Pulmonary artery endothelial cell (primary cell): ENCODE measurements at places on chromosomes 6 and 20.

DNA sequence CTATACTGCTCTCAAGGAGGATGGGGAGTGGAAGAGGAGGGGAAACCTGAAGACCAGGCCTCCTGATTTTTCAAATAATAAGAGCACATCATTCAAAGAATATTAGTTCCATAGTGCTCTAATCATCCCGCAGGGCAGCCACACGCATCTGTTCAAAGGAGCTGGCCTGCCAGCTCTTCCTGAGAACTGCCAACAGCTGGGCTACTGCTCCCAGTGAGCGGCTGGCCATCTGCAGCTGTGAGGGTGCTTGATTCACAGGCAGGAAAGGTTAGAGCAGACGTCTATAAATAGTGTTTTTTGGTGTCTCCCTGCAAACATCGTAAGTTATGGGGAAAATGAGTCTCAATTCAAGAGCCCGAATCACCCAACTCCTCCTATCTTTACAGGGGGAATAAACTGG, 17.3 kb downstream of the NSFL1C start:
- DNase-seq = no peak

GRCh38 chr6:31575335-31575901, at the start of gene TNF:
Gene TNF, plus strand, starts transcription at chr6:31575565. Its CDS starts 177 bp downstream, at chr6:31575742.
- no peak for DNase-seq

DNA sequence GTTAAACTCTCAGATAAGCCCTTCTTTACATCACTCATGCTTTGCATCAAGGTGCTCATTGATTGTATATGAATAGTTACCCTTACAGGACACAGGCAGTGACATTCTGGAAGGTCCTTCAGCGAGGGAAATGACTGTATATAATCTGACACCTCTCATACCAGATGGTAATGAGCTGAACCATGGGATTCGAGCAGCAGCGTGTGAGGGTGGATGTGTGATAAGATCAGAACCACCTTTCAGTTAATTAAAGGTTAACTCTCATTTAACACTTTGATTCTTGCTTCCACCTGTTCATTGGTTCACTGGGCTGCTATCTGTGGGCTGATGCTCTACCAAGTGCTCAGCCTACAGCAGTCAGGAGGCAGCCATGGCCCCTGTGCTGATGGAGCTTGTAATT, 24.2 kb downstream of the NEDD9 start:
- no peak for DNase-seq

DNA sequence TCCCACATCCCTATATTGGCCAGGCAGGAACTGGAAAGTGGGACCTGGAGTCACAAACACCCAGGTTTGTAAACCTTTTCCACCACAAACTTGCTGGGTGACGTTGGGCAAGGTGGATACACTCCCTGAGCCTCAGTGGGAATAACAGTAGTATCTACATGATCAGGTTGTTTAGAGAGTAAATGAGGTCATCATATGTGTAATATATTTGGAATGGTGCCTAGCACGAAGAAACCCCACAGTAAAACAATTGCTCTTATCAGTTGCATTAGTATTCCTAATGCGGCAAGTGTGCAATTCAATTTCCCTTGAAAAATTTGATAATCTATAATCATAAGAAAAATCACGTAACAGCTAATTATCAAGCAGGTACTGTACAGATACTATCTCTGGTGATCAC, 51.9 kb downstream of the HIVEP2 start:
- DNase-seq = no peak

GRCh38 chr6:44294832-44295791, 18.0 kb downstream of the AARS2 start:
- DNase-seq = no peak

DNA sequence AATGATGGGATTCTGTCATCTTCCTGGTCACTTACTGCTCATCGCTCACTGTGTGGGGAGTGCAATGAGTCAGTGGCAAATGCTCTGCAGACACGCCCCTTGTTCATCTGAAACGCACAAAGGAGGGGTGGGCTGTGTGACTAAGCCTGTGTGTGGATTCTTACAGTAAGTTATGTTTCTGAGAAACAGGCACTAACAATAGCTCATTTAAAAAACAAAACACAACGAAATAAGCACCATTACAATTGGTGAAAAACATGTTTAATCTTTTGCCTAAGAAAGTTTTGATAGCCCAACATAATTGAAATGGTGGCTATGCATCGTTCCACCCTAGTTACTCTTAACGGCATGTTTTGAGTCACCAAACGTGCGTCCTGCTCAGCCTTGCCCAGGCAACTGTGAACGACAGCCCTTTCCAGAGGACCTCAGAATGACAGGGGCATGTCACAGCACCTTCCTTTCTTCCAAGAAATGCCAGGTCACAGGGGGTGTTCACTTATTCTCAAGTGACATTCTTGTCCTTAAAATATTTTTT, 118.4 kb upstream of the SGK1 start:
- peak; percentile 97 for DNase-seq

- DNase-seq = no peak
Observed at GRCh38 chr20:10986586-10986985, 312.8 kb upstream of the JAG1 start.

GRCh38 chr6:132954936-132955335, 140.6 kb downstream of the RPS12 start:
- DNase-seq = no peak

DNA sequence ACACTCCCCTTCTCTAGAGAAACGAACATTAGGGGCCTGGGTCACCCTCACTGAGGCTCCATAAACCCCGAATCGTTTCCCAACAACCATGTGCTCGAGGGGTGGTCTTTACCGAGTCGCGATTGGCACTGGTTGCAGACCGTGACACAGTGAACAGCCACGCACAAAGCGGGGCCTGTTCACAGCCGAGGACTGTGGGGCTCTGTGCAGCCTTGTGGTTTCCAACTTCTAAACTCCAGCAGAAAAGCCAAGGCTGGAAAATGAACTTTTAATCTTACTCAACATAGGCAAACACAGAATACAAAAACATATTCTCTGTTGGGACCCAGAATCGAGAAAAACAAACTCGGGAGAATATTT, 19.0 kb downstream of the RRBP1 start:
- DNase-seq = no peak

DNA sequence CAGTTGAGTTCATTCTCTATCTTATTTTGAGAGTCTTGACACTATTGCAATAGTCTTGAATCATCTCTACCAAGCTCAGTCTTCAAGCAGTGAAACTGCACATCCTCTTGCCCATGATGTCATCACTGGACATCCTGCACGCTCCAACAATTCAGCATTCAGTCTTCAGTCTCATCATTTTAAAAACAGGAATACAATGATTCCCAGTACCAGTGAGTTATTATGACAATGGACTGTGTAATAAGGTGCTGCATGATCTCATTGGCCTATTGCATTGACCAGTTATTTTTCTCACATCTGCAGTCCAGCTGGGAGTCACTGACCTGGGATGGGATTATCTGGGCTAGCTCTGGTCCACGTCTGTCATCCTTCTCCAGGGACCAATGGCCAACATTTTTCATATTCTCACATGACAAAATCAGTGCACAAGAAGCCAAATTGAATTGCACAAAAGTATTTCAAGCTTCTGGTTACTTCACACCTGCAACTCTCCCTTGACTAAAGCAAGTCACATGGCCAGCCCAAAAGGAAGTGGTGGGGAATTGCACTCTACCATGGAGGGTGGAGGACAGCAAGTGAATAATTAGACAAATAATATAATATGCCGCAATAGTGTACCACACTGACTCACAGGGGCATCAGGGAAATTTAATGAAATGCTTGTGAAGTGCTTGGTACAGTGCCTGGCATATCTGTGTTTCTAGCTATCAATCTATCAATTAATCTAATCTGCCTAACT, 6.4 kb upstream of the CST2 start:
- no peak for DNase-seq

DNA sequence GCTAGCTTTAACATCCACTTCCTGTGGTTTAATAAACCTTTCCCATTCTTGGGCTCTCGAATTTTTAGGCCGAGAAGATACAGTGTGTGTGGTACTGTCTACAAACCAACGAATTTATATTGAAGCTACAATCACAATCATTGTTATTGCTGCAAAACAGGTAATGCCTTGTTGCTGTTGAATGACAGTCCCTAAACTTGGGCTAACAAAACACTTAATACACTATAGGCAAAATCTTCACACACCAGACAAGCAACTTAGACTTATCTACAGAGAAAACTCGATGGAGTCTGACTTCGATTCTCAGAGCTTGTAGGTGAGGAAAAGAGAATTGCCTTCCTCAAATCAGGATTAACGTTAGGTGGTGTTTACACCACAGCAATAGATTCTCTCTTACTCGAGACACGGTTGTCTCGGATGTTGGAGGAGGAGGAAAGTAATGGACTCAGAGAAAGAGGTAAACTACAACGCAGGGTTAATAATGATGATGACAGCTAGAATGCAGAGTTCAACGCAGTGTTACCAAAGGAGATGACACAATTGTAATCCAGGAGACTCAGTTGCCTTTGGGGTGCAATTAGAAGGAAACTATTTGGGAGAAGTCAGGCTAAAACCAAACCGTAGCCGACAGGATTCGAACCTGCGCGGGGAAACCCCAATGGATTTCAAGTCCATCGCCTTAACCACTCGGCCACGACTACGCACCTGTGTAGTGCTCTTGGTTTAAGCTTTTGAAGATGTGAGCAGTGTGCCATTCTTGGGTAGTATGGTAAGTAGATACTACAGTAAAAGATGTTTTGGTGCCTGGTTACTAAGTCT, 32.5 kb upstream of the ZNF184 start:
- DNase-seq = no peak

- peak; percentile 47 for DNase-seq
Observed at GRCh38 chr6:151254451-151255081, 14.8 kb downstream of the AKAP12 start.

GRCh38 chr20:17097603-17098002, 129.2 kb upstream of the PCSK2 start:
- DNase-seq = no peak

GRCh38 chr6:6820641-6821238, 232.2 kb downstream of the LY86 start:
- DNase-seq = no peak

- no peak for DNase-seq
Observed at GRCh38 chr6:86087954-86088353, 445.3 kb upstream of the SYNCRIP start.

DNA sequence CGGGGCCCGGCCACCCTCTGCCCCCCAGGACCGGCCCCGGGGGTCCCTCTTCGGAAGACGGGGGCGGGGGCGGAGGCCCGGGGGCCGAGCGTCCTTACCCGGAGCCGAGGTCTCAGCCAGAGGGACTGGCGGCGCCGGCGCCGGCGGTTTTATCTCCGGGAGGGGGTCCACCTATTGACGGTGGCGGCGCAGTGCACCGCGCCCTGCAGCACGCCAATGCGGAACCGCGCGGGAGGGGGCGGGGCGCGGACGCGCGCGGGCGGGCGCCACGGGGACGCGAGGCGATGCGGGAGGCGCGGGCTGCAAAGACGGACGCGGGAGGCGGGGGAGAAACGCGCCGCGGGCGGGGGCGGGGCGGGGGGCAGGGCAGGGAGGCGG, at the start of gene EEF1A2:
Gene EEF1A2 (minus strand): TSS at position 124 of the 378 bp plus-strand sequence. CDS start 1,320 bp downstream, outside the sequence.
- DNase-seq = no peak

GRCh38 chr6:56386717-56387116, 139.3 kb upstream of the COL21A1 start:
- DNase-seq = no peak

GRCh38 chr6:18209539-18210197, 54.4 kb downstream of the KDM1B start:
- DNase-seq = no peak

- no peak for DNase-seq
Observed at GRCh38 chr6:119881416-119881815, 531.9 kb upstream of the MAN1A1 start.

- no peak for DNase-seq
Observed at GRCh38 chr6:166306378-166307081, 1.7 kb downstream of the PRR18 start.

DNA sequence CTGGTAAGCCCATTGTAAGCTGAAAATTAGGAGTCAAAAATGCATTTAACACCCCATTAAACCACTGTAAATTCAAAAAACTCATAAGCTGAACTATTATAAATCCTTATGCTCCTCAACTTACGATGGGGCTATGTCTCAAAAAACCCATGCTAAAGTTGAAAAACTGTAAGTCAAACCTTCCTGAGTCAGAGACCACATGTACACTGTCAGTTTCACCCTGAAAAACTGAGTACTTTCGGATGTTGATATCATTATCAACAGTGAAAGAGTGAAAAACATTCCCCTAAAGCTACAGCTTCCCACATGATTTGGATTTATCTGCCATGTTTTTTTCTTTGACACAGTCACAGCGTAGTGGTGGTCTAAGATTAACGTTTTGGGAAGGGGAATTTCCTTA, 14.2 kb downstream of the RAB23 start:
- DNase-seq = no peak

DNA sequence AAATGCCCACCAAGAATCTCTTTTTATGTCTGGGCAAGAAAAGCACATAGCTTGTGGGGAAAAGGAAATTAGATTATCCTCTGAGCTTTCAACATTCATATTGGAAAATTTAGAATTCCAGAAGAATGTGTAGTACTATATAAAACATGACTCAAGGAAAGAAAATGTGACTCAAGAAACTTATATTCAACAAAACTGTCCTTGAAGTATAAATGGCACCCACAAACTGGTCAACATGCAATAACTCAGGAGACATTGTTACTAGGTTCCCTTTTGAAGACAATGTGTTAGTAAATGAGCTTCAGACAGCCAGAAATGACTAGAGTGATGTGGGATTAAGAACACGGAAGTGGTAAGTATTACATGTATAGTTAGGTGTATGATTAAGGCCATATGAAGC, 26.1 kb upstream of the TINAG start:
- DNase-seq = no peak

DNA sequence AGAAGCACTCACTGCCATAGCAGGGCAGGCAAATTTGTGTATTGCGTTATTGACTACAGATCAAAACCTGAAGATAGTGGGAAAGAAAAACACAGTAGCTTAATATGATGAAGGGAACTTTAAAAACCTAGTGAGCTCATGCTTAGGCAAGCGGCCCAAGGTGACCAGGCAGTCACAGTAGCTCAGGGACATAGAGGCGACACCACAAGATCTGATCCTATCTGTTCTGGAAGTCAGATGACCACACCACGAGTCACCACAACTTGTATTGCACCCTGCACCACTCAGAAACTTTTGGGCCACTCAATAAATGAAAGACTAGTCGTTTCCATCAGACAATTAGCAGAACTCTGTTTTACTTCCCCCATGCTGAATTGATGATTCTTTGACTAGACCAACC, 4.9 kb downstream of the CLIC5 start:
- DNase-seq = no peak

- DNase-seq = no peak
Observed at GRCh38 chr6:11094411-11094851, 797 bp downstream of the SMIM13 start.

- DNase-seq = no peak
Observed at GRCh38 chr6:136446579-136447187, 103.5 kb downstream of the MAP7 start.

GRCh38 chr6:79672631-79673111, 41.5 kb downstream of the SH3BGRL2 start:
- no peak for DNase-seq

GRCh38 chr6:101716810-101717209, 323.3 kb downstream of the GRIK2 start:
- no peak for DNase-seq

GRCh38 chr6:21713481-21713880, 119.9 kb downstream of the SOX4 start:
- no peak for DNase-seq
